AG08396 (cell line): ENCODE measurements at places on chromosomes 1 and 21.

DNA sequence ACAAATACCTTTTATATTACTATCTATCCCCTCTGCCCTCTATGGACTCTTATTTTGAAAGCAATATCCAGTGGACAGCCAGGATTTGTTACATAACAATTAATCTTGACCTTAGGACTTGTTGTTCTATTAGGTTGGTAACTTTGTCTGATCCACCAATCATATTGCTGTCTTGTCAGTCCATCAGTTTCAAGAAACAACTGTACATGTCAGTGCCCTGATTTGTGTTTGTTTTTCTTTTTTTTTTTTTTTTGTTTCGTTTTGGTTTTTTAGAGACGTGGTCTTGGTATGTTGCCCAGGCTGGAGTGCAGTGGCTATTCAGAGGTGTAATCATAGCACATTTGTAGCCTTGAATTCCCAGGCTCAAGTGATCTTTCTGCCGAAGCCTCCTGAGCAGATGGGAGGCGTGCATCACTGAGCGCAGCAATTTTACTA, 1.5 kb upstream of the SCP2 start:
- no peak for DNase-seq

DNA sequence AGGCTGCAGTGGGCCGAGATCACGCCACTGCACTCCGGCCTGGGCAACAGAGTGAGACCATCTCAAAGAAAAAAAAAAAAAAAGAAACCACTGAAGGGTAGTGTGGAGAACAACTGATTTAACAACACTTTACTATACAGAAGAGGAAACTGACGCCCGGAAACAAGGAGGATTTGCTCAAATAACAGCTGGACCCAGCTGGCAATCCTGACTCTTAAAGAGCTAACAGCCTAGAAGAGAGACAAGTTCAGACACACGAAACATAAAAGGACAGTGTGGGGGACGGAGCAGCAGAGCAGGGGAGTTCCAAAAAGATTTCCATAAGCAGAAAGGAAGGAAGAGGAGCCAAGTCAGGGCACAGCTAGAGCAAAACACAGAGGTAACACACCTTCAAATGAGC, 4.4 kb downstream of the ECHDC2 start:
- DNase-seq, result no peak

GRCh38 chr1:103283841-103284669, 175.7 kb upstream of the COL11A1 start:
- no peak for DNase-seq

DNA sequence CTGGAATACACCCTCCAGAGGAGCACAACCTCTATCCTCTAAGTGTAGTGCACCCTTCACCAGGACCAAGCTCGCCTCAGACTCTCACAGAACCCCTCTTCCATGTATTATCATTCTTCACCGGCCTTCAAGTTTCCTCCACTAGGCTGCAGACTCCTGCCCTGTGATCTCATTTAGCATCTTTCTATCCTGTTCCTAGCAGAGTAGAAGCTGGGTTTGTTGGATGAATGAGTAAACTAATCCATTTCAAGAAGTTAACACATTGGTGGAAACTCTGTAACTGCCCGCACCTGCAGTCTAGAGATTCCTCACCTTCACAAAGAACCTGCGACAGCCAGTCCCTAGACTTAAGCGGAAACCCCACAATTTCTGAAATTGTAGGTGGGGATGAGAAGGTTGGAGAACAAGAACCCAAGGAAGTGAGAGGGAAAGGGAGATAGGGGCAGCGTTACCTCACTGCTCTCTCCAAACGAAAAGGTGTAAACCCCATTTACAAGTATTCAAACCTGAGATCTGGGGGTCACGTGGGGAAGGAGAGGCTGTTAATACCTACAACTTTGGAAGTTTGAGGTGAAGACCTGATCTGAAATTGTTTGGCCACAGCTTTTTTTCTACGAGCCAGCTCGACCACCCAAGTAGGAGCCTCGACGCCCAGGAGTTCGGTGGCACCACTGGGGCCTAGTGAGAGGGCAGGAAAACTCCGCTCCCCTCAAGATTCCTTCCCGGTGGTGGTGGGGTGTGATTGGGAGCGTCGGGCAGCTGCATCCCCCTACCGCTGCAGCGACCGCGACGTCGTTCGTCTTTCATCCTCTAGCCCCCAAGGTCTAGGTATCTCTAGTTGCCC, 1.2 kb downstream of the PTPN14 start:
- DNase-seq, result peak; percentile 31

- DNase-seq, result no peak
These were observed 604.2 kb downstream of the LRRIQ3 start for GRCh38 chr1:73593804-73594203.

GRCh38 chr1:160083968-160084770, 2.8 kb downstream of the KCNJ9 start:
- peak; percentile 38 for DNase-seq

DNA sequence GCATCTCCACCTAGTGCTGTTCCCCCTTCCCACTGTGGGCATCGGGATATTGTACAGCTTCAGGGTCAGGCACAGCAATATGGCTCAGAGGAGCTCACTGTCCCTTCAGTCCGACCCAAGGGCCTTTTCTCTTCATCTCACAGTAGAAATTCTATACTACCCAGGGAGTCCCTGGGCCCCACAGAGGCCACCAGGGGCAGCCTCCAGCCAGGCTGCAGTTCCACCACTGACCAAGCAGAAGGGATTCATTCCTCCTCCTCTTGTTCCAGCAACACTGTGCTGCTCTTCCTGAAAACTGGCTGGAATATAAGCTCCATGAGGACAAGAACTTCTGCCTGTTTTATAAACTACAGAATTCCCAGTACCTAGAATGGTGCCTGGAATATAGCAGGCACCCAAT, 70.5 kb downstream of the CD34 start:
- DNase-seq, result no peak

DNA sequence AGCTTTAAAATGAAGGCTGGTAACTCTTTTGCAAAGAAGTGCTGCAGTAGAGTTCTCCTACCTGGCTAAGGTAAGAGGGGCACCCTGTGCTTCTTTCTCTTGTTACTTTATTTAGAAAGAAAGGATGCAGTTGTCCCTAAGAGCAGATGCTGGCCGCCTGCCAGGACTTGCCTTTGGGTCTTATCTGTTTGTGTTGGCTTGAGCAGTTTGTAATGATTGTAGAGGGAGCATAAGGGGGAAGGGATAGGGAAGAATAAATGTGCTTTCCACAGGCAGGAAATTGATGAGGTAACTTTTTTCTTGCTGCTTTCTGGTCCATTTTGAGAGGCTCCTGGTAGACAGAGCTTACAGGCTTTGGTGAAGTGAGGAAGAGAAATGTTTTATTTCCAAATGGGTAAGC, 229.6 kb downstream of the HHAT start:
- DNase-seq, result no peak

DNA sequence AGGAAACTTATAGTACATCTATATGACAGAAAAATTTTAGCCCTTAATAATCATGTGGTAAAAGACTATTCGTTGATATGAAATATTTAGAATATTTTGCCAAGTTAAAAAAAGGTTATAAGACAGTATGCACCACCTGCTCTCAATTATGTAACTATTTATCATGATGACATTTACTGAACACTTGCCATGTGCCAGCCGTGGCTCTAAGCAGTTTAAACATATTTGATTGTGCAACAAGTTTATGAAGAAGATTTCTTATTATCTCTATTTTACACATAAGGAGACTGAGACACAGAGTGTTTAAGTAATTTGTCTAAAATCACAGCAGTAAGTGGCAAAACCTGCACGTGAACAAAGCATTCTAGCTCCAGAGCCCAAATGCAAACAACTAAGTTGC, 199.3 kb upstream of the JUN start:
- DNase-seq, result no peak

GRCh38 chr1:203968761-203969160, 104.2 kb upstream of the SOX13 start:
- no peak for DNase-seq
